ENCODE measurements at places on chromosomes 5 and 9. TPM values are rescaled to one million over a fixed set of nuclear protein-coding genes. Genes with fewer than 3 reads are reported as not detected.

The LIFR gene
- total RNA-seq, result 0.12 TPM

The FOXD4L4 gene
- not detected for total RNA-seq

DNA sequence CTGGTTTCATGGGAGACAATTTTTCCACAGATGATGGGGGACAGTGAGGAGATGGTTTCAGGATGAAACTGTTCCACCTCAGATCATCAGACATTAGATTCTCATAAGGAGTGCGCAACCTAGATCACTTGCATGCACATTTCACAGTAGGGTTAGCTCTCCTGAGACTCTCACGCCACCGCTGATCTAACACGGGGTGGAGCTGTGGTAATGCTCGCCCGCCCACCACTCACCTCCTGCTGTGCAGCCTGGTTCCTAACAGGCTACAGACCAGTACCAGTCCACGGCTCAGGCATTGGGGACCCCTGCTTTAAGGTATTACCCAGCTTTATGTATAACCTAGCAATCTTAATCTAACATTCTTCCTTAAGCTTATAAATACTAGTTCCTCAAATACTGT lies 35.6 kb downstream of the TTC39B start:
- peaks cover 23% of the 10 kb centered on the region for H3K4me1 ChIP-seq
- no peaks in the 10 kb centered on the region for H3K27me3 ChIP-seq
- no peak for DNase-seq

DNA sequence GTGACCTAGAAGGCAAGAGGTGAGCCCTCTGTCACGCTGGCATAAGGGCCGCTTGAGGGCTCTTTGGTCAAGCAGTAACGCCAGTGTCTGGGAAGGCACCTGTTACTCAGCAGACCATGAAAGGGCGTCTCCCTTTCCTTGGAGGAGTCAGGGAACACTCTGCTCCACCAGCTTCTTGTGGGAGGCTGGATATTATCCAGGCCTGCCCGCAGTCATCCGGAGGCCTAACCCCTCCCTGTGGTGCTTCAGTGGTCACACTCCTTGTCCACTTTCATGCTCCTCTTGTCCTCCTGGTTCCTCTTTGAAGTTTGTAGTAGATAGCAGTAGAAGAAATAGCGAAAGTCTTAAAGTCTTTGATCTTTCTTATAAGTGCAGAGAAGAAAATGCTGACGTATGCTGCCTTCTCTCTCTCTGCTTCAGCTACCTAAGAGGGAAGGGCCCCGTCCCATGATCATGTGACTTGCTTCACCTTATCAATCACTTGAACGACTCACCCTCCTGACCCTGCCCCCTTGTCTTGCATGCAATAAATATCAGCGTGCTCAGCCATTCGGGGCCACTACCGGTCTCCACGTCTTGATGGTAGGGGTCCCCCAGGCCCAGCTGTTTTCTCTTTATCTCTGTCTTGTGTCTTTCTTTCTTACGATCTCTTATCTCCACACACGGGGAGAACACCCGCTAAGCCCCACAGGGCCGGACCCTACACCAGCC lies 16.7 kb upstream of the SCGB3A1 start:
- DNase-seq, result no peak
- H3K27ac ChIP-seq, result no peak overlapping the region
- no peaks in the 10 kb centered on the region for H3K4me1 ChIP-seq
- no peaks in the 10 kb centered on the region for H3K27me3 ChIP-seq

- H3K36me3 ChIP-seq, result no peaks in the 10 kb centered on the region
- no peaks in the 10 kb centered on the region for H3K27me3 ChIP-seq
- H3K27ac ChIP-seq, result no peak overlapping the region
- no peak for DNase-seq
- no peak overlapping the region for H3K4me3 ChIP-seq
Measured at GRCh38 chr9:9173264-9173663, 1373.7 kb upstream of the DMAC1 start.
